ENCODE measurements at places on chromosomes 5 and 9.

DNA sequence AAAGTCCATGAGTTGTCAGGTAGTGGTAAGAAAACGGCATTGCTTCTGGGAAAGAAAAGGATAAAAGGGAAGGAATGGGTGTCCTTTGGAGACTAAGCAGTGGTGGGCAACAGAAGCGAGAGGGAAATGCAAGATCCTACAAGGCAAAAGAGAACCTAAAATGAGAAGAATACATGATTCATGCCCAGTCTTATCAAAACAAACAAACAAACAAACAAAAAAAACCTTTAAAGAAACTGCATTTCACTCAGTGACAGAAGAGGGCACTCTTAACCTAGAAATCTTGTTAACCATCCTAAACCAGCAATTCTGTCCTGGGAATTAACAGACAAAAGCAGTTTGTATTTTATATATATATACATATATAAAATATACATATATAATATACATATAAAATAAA lies 88.5 kb downstream of the SUSD1 start:
- no peak for DNase-seq

GRCh38 chr9:20408513-20408912 lies 213.8 kb downstream of the MLLT3 start:
- no peak for DNase-seq

DNA sequence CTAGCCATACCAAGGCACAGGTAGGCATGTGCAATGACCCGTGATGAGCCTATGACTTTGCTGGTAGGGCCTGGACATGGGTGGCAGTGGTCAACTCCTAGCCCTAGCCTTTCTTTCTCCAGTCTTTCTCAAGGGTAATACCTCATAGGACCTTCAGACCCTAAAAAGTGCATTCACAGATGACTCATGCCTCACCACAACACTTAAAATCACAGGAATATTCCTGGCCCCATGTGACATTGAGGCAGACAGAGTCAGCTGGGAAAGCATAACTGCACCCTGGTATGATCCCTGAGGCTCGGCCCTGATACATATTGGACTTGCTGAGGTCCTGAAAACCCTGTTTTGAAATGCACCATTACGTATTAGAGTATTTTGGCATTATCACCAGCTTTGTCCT lies 449.5 kb downstream of the HINT1 start:
- DNase-seq = no peak

GRCh38 chr9:115374724-115375268 lies 256.8 kb upstream of the TNC start:
- DNase-seq = no peak

DNA sequence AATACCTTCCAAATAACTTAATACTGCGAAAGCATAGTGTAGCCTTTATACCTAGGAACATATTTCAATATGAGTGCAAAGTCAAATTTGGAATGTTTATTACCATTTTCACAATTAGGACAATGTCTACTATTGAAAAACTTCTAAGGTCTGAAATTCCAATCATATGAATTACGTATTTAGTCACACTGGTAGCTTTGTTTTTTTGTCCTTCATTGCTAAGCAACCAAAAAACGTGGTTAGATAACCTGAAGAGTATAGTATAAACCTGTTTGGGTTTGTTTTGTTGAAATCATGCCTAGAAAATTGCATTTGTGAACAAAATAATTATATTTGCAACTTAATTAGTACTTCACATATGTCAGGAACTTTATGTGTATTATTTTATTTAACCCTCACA lies 134.2 kb downstream of the FBXO4 start:
- DNase-seq = no peak

DNA sequence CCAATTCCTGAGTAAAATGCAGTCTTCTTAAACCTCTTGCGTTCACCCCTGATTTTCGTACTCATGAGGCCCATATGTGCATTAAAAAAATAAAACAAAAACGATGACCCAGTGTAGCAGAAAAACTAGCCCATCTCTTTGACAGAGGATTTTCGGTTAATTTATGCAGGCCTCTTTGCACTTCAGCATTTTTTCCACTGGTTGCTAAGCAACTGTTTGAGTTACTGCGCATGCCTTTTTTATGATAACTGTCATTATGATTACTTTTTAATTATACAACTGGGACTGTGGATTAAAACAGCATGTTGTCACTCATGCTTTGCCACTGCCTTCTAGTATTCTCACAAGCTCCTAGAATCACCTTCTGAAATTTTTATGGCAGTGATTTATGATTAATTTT lies 165.0 kb downstream of the SMARCA2 start:
- no peak for DNase-seq

- DNase-seq = no peak
Measured at GRCh38 chr5:39716532-39717028, 291.8 kb upstream of the DAB2 start.

DNA sequence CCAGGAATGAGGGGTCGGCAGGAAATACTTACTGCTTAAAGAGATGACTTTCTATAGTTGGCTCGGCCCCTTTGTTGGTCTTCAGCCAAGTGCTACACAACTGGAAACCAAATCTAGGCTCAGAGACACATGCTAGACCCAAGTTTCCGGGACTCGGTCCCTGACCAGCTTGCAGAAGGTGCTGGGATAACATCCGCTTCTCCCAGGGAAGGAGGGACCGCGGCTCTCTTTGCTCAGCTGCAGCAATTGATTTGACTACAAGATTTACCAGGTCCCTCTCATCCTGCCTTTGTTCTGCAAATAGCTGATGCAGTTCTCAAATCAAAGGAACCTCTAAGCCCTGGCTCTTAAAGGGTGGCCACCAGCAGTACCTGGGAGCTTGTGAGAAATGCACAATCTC lies 314.7 kb downstream of the MLLT3 start:
- no peak for DNase-seq

DNA sequence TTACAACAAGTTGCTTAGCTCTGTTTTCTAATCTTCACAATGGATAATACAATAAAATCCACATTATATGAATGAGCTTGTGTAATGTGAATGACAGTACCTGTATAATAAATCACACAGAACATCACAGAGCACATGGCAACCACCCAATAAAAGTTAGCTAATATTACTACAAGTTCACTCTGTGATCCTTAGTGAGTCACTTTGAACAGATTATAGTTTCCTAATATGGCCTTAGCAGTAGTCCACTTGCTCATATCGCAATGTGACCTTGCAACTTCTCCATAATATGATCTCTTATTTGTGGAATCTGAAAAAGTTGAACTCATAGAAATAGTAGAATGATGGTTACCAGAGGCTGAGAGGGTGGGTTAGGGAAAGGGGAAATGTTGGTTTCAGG lies 361.3 kb downstream of the PTPRD start:
- DNase-seq = no peak

DNA sequence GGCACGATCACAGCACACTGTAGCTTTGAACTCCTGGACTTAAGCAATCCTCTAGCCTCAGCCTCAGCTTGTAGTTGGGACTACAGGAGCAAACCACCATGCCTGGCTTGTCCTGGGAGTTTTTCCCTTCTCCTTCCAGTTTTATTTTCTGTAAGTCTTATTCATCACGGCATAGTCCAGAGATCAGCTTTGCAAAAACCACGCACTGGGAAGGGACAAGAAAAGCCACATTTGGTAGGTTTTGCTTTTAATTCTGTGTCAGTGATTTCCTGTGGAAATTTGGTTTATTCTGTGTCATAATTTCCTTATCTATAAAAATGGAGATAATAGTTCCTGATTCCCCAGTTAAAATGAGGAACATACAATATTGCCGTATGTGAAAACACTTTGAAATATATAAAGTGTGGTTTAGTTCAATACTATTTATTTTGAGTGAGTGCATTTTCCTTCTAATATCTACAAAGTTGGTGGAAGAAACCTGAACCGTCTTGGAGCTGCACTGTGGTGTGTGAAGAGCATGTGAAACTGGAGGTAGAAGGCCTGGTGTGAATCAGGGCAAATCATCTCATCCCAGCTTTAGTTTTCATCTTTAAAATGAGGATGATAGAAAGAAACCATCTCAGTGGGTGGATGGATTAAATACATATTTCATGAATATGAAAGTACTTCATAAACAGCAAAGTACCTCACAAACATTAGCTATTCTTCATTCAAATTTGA lies 92.8 kb upstream of the ELL2 start:
- DNase-seq = no peak

GRCh38 chr5:55724281-55724680 lies 12.2 kb upstream of the SLC38A9 start:
- DNase-seq = no peak

- no peak for DNase-seq
Measured at GRCh38 chr5:102986074-102986473, 133.9 kb downstream of the GIN1 start.

GRCh38 chr9:81716409-81716808 lies 27.1 kb upstream of the TLE1 start:
- no peak for DNase-seq

DNA sequence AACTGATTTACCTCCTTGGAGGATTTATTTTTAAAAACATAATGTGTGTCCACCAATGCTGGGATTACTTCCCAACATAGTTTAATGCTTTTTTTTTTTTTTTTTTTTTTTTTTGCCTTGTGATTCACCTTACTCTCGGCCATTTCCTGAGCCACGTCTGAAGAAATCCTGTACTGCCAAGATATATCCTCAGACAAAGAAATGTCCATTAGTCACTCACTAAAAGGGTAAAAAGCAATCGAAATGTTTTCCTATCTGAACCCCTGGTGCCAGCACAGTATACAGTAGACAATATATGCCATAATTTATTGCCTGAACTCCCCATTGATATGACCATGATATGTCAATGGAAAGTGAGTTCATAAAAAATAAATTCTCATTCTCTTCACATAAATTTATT lies 344.1 kb downstream of the BNC2 start:
- DNase-seq = no peak

DNA sequence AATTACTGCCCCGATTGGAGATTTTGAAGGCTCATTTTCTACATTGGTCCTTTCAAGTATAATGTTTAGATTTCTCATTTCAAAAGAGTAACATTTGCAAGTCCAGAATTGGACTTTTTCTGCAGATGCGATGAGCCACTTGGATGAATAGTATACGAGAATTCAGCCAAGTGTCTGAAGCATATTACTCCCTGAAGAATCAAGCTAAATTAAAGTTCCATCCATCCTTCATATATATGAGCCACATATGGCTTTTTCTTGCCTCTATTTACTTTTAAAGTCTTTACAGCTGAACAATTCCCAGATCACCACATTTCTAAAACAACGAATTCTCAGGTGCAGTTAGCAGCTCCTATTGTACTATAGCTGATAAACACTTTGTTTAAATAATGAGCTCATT lies 288.7 kb downstream of the CEMIP2 start:
- no peak for DNase-seq

- DNase-seq = no peak
Measured at GRCh38 chr9:30075022-30075421, 2309.4 kb upstream of the ACO1 start.

GRCh38 chr5:164191240-164191639 lies 685.8 kb downstream of the MAT2B start:
- DNase-seq = no peak

DNA sequence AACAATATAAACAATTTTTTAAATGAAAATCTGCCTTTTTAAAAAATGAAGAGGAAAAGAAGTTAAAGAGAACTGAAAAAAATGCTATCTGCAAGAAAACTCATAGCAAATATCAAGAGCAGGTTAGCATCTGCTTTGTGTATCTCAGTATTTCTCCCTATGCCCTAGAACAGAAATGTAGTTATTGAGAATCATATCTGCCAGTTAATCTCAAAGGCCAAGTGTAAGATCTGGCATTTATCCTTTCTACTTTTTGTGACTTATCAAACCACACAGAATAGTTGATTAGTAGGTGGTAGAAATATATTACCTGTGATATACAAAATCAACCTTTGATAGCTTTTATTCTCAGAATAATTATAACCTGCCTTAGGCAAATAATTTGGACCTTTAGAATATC lies 1699.8 kb downstream of the EFNA5 start:
- no peak for DNase-seq

DNA sequence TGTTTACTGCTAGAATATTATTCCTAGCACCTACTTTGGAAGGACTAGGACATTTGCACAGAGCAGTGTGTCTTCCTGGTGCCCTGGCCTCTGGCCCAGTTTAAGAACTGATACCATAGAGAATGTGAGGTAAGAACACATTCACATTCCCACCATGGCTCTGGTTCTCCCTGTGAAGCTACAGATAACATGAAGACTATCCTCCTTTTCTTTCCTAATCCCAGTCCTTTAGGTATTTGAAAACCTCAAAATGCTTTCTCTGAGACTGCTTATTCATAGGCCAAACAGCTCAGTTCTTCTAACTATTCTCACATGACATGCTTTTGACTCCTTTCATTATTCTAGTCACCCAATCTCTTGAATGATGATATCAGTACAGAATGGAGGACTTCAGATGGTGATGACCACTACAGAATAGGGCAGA lies 11.9 kb downstream of the FAM219A start:
- DNase-seq = no peak

DNA sequence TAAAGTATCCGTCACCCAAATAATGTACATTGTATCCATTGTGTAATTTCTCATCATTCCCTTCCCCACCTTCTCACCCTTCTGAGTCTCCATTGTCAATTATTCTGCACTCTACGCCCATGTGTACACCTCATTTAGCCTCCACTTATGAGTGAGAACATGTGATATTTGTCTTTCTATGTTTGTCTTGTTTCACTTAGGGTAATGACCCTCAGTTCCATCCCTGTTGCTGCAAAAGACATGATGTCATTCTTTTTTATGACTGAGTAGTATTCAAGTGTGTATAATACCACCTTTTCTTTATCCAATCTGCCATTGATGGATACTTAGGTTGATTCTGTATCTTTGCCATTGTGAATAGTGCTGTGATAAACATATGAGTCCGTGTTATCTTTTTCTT lies 4.9 kb upstream of the SPATA31C2 start:
- no peak for DNase-seq

- no peak for DNase-seq
Measured at GRCh38 chr9:92617195-92617813, 52.6 kb downstream of the IPPK start.

DNA sequence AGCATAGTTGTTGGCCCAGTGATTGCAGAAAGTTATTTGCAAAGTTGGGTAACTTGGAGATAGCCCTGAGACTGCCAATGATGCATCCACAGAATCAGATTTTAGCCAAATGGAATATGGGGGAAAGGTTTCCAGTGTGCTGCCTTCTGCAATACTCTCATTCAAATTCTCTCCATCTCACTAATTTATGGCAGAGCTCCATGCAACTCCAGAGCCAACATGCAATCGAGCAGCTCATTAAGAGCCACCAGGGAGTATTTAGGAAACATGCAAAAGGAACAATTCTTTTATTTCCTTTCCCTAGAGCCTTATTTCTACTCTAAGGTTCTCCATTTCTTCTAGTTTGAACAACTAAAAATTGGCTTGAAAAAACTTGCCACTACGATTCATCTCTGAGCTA lies 135.9 kb upstream of the MARCHF11 start:
- DNase-seq = no peak
